ENCODE measurements at places on chromosomes 4 and X.

- no peak for DNase-seq
These were observed 1.7 kb upstream of the TMEM271 start for GRCh38 chr4:577499-578450.

DNA sequence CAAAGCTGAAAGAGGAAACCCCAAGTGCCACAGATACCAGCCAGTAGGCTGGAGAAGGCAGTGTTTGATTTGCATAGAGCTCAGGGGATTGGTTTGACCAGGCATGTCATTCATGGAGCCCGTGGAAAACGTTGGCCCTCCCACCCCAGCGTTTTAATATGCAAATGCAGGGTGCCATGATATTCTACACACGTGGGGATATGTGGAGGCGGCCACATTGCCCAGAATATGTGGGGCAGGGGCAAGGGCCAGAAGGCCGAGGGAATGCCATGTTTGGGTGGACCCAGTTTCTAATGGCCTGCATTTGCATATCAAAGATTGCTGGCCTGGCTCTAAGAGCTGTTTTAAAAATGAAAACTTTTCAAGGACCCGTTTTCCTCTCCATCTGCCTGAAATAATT, 71.1 kb downstream of the MAP9 start:
- no peak for DNase-seq

DNA sequence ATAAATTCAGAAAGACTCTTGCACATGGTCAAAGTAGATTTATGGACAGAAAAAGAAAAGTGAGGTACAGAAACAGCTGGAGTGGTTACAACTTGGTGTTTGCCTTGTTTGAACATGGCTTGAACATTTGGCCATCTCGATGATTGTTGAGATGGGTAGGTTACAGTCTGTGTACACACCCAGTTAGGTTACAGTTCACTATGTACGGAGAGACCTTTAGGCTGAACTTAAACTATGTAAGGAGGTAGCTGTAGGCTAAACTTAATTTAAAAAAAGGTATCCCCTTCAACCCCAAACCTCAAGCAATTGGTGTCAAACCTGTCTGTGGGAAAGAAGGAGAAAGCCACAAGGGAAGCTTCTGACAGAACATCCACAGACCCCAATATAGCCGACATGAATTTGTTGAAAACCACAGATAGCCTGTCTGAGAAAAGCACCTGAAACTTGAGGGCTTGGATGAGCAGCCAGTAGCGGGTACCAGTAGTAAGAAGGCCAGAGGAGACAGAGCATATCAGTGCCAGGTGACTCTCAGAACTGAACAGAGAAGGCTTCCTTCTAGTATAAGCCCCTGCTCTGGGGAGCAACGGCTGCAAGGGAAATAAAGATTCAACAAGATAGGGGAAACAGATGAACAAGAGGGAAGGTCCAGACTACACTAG, 247.9 kb upstream of the GALNTL6 start:
- no peak for DNase-seq

GRCh38 chr4:183505611-183506388, 942 bp downstream of the ING2 start:
- DNase-seq: no peak

DNA sequence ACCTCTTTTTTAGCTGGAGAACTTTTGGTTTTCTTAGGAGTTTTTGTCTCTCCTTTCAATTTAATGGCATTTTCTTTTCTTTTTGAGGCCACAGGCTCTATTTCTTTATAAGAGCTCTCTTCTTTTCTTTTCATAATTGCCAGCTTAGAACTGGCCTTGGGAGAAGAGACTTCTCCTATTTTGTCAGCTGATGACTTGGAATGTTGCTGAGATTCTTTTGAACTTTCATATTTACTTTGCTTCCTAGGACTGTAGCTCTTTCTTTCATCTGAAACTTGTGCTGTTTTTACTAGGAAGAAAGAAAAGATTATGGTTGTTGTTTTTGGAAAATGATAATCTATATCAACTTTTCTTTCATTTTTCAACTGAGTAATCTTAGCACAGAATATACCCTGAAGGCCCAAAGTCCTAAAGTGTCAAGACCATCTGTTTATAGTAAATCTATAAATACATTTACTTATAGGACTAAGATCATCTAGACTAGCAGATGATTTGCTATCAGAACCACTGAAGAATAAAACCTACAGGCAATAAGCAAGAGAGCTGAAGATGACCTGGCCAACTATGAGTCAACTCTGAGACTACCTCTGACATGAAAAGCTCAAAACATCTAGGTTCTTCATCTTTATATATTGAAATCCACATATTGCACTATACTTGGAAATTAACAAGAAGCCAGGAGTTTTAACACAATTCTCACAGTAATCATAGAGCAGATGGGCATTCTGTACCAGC, 45.6 kb downstream of the RFC1 start:
- no peak for DNase-seq

DNA sequence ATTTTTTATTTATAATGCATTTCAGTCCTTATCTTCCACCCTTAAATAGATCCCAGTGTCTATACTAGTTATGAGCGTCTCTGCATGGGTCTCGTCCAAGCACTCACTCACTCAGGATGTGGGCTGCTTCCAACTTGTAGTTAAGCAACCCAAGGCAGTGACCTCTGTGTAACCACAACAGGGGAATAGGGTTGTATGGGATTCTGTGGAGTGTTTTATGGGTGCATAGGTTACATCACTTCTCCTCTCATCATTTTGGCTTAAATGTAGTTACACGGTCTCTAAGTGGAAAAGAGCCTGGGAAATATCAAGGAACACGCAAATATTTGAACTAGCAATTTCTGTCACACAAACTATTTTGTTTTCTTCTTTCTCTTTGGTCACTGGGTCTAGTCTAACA, 931.0 kb downstream of the STIM2 start:
- no peak for DNase-seq

- DNase-seq: no peak
These were observed 8.7 kb downstream of the GASK1B start for GRCh38 chr4:158163941-158164767.

DNA sequence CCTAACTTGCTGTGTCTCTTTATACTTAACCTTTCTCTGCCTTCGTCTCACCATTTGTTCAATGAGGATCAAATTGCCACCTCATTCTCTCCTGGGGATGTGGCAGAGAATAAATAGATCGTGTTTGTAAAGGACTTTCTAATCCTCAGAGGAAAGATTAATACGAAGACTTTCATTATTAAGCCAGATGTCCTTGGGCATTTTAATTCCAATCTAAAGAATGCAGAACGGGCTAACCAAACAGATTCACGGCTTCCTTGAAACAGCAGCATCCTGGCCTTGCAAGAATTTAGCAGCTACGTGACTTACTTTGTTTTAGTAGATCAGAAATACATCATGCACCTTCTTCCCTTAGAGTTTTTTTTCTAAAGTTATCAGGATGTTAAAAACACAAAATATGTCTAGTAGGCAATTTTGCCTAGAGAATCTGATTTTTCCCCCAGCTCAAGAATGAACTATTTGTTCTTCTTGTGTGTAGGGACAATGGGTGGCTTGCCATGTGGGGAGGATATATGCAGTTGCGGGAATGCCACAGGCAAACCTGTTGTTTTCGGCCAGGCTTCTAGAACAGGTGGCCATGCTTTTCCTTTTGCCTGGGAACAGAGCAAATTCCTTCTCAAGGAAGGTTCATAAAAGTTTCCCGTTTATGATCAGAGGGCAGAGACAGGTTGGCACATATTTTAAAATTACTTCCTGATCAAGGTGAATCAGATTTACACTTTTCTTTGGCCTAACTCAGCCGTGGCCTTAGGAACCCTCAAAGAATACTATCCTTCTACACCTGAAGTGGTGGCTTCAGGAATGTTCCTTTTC, 3.0 kb downstream of the MID1 start:
- no peak for DNase-seq

GRCh38 chrX:110858565-110858964, 62.9 kb upstream of the CHRDL1 start:
- DNase-seq: no peak

GRCh38 chr4:52799813-52800212, 48.6 kb upstream of the ERVMER34-1 start:
- DNase-seq: no peak

Data from vagina (tissue), 2 donors.